ENCODE measurements at places on chromosomes 11 and 22.
A peak's percentile ranks its signal among the peaks of the same experiment; 100 is the strongest.

DNA sequence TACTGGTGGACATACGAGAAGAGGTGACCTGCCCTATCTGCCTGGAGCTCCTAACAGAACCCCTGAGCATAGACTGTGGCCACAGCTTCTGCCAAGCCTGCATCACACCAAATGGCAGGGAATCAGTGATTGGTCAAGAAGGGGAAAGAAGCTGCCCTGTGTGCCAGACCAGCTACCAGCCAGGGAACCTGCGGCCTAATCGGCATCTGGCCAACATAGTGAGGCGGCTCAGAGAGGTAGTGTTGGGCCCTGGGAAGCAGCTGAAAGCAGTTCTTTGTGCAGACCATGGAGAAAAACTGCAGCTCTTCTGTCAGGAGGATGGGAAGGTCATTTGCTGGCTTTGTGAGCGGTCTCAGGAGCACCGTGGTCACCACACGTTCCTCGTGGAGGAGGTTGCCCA lies 6.9 kb downstream of the TRIM6 start:
- no peak for DNase-seq

DNA sequence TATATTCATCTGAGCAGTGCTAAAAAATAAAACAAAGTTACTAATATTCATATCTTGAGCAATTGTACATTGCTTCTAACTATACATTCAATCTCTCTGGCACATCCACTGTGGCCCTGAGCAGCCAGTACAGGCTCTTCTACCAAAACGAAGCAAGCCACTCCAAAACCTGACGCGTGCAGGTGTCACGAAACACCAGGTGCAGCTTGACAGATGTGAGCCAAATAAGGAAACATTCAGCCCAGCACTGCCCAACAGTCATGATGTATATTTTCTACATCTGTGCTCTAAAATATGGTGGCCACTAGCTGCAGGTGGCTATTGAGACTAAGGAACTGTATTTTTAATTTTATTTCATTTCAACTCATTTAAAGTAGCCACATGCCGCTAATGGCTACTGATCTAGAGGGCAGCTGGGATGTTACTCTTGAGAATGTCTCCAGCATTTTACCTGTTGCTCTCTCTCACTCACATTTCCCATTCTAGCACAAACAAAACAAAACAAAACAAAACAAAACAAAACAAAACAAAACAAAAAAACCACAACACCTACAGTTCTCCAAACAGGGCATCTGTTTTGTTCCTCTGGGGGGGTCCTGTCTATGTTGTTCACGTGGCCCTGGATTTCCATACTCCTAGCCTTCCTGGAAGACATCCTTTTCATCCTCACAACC lies 77.7 kb downstream of the LARGE1 start:
- DNase-seq = no peak

DNA sequence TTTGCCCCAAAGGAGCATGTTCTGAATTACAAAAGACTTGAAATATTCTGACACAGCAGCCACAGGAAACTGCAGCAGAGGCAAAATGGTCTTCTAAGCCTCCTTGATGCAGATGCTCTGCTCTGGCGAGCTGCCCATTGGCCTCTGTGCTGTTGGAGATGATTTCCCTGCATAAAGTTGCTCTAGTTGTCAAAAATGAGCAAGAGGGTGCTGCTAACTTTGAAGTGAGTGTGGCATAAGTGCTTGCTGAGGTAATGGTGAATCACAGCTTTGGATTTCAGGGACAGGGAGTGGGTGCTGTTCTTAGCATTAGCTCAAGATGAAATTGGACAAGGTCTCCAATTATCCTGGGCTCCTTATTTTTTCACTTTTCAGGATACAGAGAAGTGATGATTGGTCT lies 435.4 kb downstream of the TMEM135 start:
- no peak for DNase-seq

DNA sequence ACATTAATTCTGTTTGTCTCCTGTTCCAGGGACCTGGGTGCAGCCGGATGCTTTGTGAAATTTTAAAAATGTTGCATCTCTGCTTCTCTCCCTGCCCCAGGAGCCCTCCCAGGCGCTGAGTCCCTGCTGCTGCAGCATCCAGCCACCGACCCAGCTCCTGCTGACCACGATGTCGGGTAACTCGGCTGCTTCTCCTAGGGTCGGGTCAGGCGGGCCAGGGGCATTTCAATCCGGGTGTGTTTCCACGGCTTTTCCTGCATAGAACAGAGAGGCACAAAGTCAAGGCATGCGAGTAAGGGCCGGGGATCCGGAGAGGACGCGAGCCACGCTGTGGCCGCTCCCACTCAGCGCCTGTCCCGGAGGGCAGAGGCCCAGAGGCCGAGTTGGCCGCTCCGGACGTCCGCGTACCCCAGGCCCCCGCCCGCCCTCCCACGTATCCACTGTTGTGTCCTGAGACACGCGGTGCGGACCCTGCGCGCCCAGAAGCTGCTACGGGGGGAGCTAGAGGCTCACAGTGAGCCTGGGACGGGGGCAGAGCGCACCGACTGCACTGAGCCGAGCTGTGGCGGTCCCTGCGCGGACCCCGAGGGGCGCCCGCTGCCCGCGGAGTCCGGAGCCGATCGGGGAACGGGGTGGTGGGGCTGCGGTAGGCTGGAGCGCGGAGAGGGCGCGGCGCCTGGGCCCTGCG lies at the start of gene POU2AF3:
TSS of gene POU2AF3 (plus strand) at position 134 of the 688 bp plus-strand sequence. CDS start at position 170, 36 bp downstream.
- DNase-seq = no peak

GRCh38 chr11:10667521-10667885 lies 26.1 kb downstream of the IRAG1 start:
- no peak for DNase-seq

DNA sequence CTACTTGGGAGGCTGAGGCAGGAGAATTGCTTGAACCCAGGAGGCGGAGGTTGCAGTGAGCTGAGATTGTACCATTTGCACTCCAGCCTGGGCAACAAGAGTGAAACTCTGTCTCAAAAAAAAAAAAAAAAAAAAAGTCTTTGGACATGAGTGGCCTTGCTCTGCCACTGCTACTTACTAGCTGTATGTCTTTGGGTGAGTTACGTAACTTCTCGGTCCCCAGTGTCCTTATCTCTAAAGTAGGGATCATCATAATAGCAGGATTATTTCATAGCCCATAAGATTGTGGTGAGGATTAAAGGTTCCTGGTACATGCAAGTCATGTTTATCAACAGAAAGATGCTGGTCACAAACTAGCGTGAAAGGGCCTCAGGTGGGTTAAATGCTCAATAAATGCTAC lies 53.9 kb upstream of the HEPHL1 start:
- DNase-seq = no peak

- DNase-seq = no peak
Measured at GRCh38 chr22:45422237-45422983, 8.9 kb downstream of the RIBC2 start.

GRCh38 chr11:92782806-92783205 lies 186.6 kb upstream of the MTNR1B start:
- DNase-seq = no peak

- DNase-seq = no peak
Measured at GRCh38 chr11:68963779-68964178, 17.0 kb downstream of the MRGPRD start.

- no peak for DNase-seq
Measured at GRCh38 chr11:6027501-6027900, 3.1 kb downstream of the OR56A1 start.

GRCh38 chr22:24077416-24077815 lies 66.3 kb downstream of the CABIN1 start:
- no peak for DNase-seq

DNA sequence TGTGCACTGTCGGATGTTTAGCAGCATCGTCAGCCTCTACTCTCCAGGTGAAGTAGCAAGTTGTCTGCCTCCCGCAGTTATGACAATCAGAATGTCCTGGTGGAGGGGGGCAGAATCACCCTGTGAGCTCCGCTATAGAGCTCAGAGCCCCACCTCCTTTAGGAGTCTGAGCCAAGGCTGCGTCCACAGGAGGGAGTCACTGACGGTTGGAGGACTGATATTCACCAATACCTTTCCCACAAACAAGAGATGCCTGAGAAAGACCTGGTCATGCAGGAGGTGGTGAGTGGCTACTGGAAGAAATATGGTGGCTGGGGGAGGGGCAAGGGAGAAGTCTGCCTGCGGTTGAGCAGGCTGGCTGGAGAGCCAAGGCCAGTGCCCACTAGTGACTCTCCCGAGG lies 41.7 kb upstream of the ADA2 start:
- no peak for DNase-seq

DNA sequence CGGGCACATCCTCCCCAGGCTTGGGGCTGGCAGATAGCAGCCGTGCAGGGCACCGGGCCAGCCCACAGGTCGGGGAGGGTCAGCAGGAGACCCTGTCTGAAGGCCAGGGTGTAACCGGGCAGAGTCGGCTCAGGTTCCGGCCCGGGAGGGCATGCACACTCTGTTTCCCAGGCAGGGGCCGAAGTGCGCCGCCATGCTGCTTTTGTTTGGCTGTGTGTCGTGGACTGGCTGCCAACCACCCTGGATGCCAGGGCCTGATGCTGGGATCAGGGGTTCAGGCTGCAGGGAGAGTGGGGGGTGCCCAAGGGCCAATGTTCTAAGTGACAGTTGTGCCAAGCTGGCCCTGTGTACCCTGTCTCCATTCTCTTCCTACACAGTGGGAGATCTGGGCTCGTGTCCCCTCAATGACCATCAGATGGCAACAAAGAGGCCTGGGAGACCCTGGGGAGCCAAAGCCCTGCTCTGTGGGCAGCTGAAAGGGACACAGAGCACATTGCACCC lies 120.9 kb upstream of the B3GAT1 start:
- DNase-seq = no peak

GRCh38 chr22:21697880-21698279 lies 32.1 kb downstream of the PPIL2 start:
- no peak for DNase-seq

DNA sequence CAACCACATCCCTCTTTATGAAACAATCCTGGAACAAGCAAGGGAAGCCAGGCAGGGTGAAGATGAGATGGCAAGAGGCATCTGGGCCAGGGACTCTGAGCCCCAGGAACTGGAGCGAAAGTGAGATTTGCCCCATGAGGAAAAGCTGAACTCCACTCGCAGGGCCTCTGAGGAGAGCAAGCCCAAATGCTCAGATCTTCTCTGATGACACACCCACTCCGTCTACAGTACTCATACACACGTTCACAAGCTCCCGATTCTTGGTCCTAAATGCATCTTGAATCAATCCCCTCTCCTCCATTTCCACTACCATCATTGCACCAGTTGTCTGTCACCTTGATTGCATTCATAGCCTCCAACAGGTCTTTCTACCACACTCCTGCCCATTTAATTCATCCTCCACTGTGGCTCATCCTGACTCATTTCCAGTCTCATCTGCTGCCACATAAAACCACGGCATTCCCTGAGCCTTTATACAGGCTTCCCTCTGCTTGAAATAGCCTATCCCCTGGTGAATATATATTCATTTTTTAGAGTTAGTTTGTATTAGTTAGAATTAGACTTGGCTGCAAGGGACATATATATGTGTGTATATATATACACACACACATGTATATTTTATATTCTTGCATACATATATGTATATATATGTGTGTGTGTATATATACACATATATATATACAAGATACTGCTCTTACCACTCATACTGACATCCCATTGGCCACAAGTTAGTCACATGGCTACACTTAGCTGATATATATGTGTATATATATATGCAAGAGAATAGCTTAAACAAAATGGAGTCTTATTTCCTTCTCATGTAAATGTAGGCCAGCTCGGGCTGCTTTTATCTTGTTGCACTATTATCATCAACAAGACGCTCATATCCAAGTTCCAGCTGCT lies 1.4 kb upstream of the APOA5 start:
- no peak for DNase-seq

GRCh38 chr22:50620593-50621355 lies 7.2 kb downstream of the ARSA start:
- DNase-seq = peak; percentile 85

DNA sequence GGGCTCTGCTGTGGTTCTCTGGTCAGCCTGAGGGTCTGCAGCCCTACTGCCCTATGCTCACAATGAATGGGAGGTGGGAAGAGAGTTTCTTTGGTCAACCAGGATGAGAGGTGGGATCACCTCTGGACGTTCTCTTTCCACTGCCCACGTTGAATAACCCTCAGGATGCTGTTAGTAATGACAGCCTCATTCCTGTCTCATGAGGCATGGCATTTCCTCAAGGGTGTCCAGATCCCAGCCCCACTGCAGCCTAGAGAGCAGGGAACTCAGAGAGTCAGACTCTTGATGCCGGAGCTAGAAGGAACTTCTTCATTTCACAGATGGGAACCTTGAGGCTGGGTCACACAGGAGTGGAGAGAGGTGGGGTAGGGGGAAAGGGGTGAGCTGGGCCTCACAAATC lies 196.0 kb downstream of the CEP164 start:
- DNase-seq = no peak

- no peak for DNase-seq
Measured at GRCh38 chr11:19766810-19767209, 54.2 kb downstream of the NAV2 start.

GRCh38 chr11:118010738-118011461 lies 24.7 kb downstream of the IL10RA start:
- DNase-seq = no peak

DNA sequence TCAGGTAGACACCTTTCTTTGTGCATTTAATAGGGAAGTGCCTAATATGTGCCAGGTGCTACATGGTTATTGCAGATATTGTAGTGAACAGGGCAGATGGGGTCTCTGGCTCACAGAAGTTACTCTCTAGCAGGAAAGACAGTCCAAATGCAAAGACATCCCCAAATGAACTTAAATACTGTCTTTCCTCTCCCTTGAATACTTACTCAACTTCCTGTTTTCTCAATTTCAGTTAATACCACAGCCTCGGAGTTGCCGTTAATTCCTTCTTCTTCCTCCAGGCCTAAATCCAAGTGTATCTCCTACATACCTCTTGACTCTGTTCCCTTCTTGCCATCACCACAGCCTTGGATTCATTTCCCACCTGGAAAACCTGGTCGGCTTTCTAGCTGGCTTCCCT lies 134.3 kb upstream of the SESN3 start:
- DNase-seq = no peak

DNA sequence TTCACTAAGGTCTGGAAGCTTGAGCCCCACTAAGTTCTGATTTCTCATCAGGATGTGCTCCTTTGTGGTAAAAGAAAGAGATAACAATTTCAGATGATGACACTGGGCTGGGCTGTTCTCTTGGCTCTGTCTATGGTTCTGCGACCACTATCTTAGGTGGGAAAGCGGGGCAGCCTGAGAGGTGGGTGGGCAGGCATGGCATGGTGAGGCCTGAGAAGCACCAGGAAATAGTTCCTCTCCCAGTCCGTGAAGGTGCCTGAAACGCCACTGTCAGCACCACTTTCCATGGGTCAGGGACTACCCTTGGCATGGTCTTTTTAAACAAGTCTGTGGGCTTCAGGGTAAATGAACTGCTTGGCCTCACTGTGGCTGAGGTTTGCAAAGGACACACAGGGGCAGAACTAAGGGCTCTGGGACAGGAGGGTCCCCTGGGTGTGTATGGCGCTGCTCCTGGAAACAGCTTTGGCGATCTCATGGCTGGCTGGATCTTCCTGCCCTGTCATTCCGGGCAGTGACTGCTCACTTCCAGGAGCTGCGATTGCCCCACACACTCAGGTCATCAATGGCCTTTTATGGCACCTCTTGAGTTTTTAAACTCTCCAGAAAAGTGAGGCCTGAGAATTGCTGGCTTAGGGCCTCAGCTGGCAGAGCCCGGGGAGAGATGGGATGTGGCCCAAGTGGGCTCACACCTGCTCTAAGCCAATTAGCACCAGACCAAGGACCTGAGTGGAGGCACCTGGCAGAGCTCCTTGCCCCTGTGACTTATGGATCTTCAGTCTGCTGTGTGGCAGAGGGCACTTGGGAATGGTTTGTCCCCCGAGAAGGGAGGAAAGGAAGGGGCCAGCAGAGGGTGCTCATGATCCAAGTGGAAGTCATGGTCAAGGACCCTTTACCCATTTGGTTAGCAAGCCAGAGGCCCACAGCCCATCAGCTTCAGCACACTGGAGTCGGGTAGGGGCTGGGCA lies 55.6 kb upstream of the LYVE1 start:
- no peak for DNase-seq

- DNase-seq = no peak
Measured at GRCh38 chr22:42431401-42432019, 693 bp downstream of the NFAM1 start.

Measured in CD4-positive, alpha-beta T cell (primary cell).